ENCODE measurements at places on chromosomes 2 and 18. TPM values are rescaled to one million over a fixed set of nuclear protein-coding genes. Genes with fewer than 3 reads are reported as not detected.

- no peak for DNase-seq
Measured at GRCh38 chr2:199302851-199303250, 154.9 kb downstream of the SATB2 start.

GRCh38 chr2:124810132-124810531 lies 785.0 kb downstream of the CNTNAP5 start:
- DNase-seq = peak; percentile 19

DNA sequence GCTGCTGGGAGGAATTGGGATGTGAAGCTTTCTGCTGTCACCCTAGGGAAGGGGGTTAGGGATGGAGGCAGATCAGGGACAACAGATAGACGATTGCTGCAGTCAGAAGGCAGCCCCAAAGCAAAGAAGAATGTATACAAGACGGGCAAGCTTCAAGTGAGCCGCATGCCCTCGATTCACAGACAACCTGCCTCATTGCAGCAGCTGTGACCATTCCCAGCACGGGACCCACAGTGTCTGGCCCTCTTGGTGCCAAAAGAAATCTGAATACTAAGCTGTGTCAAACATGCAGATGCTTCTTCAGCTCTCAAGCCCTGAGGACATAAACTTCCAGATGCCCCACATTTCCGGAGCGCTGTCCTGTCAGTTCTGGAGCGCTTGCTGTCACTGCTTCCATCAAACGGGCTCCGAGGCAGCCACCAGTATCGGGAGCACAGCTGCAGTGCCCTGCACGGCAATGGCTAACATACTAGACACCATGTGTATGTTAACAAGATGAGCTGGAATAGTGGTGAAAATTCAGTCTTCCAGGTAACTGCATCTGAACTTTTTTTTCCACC lies 33.8 kb downstream of the PRELID3A start:
- no peak for DNase-seq

DNA sequence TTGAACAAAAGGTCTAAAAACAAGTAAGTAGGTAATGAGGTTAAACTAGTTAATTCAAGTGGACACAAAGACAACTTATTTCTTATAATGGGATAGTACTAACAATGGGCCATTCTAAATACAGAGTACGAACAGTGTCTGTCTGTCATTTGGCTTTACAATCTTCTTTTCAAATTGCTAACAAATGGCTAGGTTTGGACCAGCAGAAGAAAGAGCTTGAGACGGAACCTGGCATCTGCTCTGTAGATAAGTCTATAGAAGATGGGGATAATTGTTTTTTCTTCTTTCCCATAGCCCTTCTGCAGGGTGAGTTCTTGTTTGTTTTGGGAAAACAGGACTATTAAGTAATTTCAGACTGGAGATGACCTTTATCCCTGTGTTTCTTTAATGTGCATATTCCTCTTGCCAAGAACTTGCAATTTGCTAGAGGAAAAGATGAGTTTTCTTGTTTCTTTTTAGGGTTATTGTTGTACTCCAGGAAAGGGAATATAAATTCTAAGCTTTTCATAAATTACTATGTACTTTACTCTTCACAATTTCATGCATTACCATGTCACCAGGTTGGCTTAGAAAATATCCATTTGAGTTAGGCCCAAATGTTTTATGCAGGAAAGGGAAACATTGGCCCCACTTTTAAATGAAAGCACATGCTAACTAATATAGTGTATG lies 500.5 kb upstream of the SYT4 start:
- DNase-seq = peak; percentile 60

- DNase-seq = no peak
Measured at GRCh38 chr2:26782876-26783704, 2.8 kb upstream of the CENPA start.

- DNase-seq = no peak
Measured at GRCh38 chr2:239636808-239637207, 236.0 kb upstream of the HDAC4 start.

GRCh38 chr2:34660741-34661140 lies 1061.6 kb upstream of the FAM98A start:
- peak; percentile 23 for DNase-seq

DNA sequence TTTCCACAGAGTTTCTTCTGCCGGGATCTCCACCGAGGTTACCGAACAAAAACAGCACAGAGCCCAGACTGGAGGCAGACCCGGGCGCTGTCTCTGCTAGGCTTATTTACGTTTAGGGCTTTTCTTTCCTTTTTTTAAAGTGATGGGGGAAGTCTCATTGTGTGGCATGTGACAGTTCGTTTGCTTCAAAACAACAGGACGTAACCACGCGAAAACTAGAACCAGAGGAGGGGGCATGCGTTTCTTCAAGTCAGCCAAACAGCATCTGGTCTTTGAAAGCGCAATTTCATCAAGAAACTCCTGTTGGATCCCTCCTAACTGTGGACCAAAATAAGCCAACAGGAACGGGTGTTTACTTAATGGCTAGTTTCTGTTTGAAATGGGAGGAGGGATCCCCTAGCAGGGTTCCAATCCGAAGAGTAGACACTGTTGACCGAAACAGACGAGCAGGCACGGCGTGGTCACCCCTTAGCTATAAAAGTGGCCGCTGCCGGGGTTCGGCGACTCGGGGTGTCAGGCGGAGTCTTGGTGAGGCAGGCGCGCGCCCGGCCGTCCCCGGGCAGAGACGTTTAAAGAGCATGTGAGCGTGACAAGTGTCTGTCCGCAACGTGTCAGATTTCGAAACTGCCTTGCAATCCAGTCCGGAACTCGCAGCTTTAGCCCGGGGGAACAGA lies 997 bp upstream of the TGIF1 start:
- peak; percentile 79 for DNase-seq

- no peak for DNase-seq
Measured at GRCh38 chr2:37686792-37687526, 15.5 kb upstream of the CDC42EP3 start.

ADI1 gene
- 67.8 TPM for polyA plus RNA-seq

- DNase-seq = no peak
Measured at GRCh38 chr2:2536416-2537056, 205.5 kb upstream of the MYT1L start.

EMILIN1 gene
- polyA plus RNA-seq = 49.0 TPM

DNA sequence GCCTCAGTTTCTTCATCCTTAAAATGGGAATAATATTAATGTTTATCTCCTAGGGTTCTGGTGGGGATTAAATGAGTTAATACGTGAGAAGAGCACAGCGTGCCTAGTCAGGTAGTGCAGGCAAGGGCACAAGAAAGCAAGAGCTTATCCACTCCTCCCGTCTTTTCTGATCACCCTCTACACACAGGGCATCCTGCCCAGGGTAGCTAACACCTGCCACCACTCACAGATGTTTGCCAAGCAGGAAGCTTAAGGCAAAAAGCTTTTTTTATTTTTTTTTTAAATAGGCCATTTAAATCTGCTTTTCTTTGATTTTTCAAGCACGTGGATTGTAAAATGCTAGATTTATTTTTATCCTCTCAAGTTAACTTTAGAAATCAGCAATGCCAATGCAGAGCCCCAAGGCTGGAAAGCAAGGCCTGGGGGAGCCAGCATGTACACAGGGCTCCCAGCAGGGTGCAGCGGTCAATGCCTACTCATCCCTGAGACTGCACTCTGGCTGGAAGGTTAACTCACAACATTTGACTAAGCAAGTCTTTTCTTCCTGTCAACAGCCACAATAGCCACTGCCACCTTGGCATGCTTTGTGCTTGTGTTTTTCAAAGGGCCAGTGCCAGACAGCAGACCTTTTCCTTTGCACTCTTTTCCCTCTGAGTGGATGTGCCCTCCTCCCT lies 86.5 kb upstream of the ACAA2 start:
- no peak for DNase-seq

DNA sequence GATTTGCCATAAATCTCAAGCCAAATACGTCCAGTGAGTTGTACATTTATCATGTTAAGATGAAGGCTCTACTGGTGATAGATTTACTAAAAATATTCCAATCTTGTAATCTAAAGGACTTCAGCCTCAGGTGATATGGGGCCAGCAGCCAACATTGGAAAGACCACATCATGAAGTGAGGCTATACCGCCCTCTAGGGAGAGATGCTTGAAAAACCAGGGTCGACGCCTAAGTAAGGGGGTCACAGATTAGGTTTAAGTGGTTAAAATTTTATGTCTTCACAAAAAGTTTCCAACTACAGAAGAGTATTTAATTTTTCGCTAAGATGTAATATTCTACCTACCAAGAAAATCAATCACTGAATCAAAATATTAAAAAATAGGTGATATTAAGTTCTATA lies 33.3 kb downstream of the DOCK10 start:
- DNase-seq = no peak

Measured in muscle of back (tissue), 13 donors.